Gastroesophageal sphincter (tissue), 4 donors: ENCODE measurements at places on chromosomes 5 and 9. TPM values are rescaled to one million over a fixed set of nuclear protein-coding genes. Genes with fewer than 3 reads are reported as not detected.

DNA sequence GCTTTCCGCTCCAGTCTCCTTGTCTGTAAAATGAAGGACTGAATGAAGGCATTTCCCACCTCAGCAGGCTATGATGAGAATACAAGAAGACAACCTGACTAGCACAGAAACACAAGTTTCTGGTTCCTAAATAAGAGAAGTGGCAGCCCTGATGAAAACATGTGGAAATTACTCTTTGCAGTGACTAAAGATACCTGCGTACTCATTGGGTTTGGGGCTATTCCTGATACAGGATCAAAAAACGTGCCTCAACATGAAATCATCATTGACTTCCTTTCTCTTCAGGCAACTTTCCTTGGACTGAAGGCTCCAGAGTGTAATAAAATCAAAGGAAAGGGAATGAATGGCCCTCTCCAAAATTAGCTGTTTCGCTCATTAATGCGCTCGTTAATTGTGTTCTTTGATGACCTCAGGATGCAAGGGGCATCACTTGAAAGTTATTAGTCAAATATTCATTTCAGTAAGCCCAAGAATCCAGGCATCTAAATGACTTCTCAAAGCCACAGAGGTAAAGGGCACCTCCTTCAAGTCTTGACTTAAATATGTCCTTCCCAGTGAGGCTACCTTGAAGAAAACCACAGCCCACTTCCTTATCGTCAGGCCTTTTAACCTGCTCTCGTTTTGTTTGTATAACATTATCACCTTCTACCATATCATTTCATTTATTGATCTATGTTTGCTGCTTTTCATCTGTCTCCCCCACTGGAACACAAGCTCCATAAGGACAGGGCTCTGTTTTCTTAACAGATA is 68.9 kb downstream of the RASEF start:
- no peak for ATAC-seq

DNA sequence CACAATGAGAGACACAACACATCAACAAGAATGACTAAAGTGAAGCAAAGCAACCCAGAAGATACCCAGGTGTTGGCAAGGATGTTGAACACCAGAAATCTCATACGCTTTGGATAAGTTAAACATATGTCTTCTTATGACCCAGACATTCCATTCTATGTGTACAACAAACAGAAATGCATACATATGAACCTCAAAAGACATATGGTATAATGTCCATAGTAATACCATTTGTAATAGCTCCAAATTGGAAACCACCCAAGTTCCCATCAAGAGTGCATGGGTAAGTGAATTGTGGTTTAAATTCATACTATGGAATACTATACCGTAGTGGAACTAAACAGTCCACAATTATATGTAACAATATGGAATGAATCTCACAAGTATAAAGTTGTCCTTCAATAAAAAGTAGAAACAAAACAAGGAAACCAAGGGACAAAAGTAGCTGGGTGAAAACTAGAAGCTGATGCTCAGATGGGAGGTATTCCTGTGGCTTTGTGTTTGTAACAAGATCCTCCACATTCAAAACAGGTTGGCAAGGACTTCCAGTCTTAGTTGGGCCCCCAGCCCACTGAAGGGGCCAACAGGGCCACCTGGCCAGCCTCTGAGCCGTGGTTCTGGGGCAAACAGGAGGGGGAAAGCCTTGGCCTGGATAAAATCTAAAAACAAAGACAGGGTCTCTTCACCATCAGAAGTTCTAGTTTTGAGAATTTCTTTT is 171.8 kb upstream of the PITX1 start:
- ATAC-seq, result no peak

GRCh38 chr5:10620346-10620745 is 56.5 kb downstream of the ANKRD33B start:
- ATAC-seq, result no peak

DNA sequence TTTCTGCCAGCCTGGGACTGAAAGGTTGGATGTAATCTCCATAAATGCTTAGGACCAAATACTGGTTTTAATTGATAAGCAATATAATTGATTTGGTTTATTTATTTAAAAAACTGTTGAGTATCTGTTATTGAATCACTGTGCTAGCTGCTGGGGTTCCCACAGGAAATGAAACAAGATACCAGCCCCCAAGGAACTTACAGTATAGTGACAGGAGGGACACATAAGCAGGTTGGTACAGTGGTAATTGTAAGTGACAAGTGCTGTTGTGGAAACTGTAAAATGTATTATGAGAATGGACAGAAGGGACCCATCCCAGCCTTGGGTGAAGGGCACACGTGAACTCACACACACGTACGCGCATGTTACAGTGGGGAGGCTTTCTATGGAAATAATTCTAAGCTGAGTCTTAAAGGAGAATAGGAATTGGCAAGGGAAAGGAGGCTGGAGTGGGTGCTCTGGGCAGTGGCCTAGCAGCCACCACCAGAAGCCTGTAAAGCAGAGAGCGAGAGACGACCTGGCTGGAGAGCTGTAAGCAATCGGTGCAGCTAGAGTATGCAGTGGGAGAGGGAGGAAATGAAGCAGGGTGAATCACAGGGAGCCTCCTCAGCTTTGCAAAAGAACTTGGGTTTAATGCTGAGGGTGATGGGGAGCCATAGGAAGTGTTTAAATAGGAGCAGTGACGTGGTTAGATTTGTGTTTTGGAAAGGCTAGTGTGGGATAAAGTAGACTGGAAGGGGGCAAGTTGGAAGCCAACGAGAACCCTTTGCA is 39.3 kb downstream of the GLRA1 start:
- no peak for ATAC-seq

DNA sequence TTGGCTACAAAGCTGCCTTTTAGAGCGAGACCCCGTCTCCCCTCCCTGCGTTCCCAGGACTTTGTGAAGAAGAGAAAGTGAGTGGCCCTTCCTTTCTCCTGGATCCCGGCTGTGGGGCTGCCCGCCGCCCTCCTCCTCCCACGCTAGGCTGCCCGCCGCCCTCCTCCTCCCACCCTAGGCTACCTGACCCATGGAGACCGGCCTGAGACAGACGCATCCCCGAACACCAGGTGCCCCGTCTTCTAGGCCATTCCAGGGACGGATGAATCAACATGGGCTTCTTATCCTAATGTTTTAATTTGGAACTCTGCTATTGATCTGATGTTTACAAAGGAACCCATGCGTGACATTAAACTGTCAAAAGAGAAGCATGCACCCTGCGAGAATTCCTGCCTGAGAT is 117.3 kb upstream of the LPCAT1 start:
- no peak for ATAC-seq

- no peak for ATAC-seq
Measured at GRCh38 chr5:89236900-89237299, 353.9 kb upstream of the MEF2C start.

DNA sequence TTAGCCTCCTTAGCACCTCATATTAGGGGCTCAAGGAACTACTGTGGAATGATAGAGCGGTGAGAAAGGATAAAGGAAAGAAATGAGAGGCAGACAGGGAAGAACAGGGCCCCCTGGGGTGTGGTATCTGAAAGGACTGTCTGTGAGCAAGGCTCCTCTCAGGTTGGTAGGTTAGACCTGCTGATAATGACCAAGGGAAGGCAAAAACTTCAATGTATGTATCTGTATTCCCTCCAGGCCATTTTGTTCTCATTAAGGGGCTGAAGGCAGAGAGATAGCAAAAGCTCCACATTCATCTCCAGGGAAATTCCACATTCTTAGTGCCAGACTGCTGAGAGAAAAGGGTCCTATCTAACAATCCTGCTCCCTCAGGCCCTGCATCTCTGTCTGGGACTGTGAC is 28.6 kb downstream of the TRIM32 start:
- no peak for ATAC-seq

- ATAC-seq, result no peak
Measured at GRCh38 chr5:163642904-163643303, 137.5 kb downstream of the MAT2B start.

- ATAC-seq, result no peak
Measured at GRCh38 chr9:84932915-84933527, 263.5 kb downstream of the NTRK2 start.

DNA sequence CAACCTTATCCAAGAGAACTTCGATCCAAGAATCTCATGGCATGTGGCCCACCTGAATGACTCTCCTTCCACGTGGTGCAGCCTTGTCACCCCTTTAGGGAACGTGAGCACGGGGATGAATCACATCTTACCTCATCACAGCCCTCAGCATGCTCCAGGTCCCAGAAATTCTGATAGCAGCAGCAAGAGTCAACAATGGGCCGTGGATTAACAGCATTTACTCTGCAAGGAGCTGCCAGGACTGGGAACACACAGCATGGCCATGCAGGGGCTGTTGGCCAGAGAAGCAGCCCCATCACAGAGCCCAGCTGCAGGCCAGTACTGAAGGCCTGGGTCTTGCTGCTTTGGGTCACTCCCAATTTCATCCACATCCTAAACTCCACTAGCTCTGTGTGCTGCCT is 150.4 kb downstream of the C5orf15 start:
- peak; percentile 85 for ATAC-seq

DNA sequence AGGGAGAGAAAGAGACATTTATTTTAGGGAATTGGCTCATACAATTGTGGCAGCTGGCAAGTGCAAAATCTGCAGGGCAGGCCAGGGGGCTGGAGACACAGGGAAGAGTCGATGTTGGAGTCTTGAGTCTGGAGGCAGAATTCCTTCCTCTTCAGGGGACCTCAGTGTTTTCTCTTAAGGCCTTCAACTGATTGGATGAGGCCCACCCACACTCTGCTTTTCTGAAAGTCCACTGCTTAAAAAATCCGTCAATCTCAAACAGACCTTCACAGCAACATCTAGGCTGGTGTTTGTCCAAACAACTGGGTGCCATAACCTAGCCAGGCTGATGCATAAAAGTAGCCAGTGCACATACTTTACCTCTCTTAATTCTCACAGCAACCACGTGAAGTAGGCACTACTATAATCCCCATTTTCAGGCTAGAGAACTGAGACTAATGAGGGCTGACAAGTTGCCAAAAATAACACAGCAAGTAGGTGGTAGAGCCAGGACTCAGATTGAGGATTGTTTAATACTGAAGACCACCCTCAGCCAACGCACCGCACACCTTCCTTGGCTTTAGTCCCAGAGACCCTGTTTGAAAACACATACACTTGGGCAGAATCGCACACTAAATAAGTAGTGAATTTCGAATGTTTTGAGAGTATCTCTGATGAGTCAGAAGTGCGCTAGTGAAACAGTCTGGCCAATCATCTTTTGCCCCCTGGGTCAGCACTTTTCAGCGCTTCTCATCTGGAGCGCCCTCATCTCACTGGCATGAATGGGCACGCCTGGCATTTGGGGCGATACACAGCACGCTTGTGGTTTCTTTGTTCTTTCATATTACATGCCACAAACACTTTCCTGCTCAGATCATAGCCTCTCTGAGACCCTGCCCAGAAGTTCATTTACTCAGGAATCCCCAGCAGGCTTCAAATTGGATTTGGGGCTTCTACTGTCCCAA is 591.4 kb downstream of the CCDC171 start:
- ATAC-seq, result no peak

DNA sequence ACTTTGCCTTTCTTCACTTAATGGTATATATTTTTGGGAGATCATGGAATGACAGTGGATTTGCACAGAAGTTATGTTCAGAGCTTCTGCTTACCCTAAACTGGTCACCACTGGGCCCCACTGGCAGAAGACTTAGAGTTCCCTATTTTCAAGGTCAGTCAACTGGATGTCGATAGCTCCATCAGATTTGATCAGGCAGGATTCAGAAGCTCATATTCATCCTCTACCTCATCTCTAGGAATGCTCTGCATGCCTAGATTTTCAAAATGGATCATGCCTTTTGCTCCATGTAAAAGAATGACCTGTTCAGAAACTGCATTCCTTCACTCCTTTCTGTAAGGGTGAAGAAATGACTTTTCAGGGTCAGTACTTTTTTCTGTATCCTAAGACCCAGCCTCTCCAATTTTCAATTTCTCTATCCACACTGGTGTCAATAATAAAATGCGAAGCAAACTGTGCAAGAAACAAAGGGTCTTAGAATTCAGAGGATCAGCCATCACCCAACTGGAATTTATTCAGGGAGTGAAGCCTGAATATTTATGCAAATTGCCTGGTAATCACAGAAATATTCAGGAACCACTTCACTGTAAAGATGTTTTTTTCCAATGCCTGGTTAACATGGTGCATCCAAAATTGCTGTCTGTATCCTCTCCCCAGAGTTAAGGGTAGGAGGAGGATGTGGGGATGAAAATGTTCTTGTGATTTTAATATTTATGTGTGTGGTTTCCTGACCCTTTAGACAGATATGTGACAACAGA is 125.4 kb downstream of the DOCK2 start:
- no peak for ATAC-seq

DNA sequence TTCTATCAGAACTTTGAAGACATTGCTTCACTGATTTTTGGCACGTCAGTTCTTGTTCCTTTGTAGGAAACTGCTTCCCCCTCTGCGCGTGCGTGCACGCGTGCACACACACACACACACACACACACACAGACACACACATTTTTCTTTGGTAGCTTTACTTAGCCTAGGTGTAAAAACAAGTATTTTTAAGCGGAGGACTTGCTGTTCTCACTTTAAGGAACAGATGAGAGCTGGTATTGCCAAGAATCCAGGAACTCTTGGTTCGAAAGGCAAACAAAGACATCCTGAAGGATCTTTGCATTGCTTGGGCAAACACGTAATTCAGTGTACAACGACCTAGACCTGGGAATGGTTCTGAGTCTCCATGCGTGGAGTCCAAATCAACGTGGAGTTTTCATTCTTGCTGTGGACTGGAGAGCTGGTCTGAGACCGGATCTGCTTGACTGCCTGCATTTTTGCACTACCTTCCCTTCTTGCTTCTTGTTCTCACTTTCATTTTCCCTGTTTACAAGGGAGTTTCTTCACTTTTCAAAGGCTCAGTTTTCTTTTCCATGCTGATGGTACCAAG is 8.2 kb downstream of the TMEM268 start:
- ATAC-seq, result no peak

DNA sequence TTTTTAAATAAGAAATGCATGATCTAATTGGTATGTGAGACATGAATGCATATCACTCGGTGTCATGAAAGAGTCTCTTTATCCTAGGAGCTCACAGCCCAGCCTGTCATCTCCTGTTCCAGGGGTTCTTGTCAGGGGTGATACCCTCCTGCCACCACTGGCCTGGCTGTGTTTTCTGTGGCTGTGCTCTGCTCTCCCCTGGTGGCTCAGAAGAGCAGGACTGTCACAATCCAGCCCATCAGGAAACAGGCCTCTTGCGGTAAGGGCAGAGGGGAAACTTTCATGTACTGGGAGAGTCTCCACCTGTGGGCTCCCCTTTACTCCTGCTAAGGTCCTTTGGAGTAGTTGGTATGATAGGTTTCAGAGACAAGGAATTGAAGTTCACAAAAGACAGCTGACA is 240.2 kb upstream of the GLRA1 start:
- ATAC-seq, result no peak

- peak; percentile 95 for ATAC-seq
Measured at GRCh38 chr5:117594166-117594565, 1019.5 kb upstream of the SEMA6A start.

DNA sequence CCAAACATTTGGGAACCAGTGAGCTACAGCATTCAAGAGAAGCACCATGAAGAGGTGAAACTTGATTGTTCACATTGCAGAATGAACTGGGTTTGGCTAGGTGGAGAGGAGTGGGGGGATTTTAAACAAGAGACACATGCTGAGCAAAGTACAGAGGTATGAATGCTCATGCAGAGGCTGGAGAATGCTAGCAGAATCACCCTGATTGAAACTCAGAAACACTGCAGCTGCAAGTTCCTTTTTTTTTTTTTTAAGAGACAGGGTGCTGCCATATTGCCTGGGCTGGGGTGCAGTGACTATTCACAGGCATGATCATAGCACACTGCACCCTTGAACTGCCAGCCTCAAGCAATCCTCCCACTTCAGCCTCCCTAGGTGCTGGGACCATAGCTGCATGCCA is 35.1 kb downstream of the DENND1A start:
- ATAC-seq, result no peak

BARHL1 gene
- not detected for total RNA-seq

TPRN gene
- total RNA-seq, result 11.6 TPM
